ENCODE measurements at places on chromosomes 11 and 22.
A peak's percentile ranks its signal among the peaks of the same experiment; 100 is the strongest.

DNA sequence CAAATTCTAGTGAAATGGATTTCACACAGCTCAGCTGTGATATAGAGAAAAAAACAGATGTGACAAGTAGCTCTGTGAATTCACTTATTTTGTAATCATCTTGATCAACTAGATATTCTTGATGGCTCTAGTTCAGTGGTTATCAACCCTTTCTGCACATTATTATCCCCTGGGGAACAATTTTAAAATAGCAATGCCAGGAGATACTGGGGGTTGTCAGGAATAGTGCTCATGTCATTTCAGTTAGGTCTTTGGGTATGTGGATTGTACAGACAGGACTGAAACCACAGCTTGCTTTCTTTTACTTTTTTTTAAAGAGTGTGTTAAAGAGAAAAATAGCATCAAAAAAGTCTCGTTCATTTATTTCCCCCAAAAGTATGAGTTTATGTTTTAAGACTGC, 269.0 kb upstream of the PDGFD start:
- no peak for DNase-seq

DNA sequence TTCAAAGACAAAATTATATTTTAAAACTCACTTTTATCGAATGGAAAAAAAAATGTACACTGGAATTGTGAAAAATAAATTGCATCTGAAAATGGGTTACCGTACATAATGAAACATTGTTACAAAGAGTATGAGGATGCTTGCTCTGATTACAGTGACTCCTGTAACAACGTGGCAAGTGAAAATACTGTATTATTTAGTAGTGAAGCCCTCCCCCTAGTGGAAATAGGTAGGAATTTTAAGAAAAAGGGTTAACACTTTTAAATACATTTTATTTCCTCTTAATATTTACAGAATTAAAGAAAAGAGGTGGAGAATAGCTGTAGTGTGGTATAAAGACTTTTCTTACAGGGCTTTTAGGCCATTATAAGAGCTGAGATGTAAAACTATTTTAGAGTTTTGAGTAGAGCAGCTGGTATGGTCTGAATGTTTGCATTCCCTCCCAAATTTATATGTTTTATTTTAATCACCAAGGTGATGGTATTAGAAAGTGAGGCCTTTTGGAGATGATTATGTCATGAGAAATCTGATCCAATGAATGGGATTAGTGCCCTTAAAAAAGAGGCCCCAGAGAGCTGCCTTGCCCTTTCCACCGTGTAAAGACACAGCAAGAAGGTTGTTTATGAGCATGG, 25.2 kb downstream of the FAM76B start:
- peak; percentile 77 for DNase-seq

GRCh38 chr11:12001186-12001585, 7.2 kb downstream of the DKK3 start:
- no peak for DNase-seq

- no peak for DNase-seq
Measured at GRCh38 chr22:22397875-22398524, 110.5 kb downstream of the ZNF280B start.
